ENCODE measurements at places on chromosomes 4 and X.
A peak's percentile ranks its signal among the peaks of the same experiment; 100 is the strongest.

DNA sequence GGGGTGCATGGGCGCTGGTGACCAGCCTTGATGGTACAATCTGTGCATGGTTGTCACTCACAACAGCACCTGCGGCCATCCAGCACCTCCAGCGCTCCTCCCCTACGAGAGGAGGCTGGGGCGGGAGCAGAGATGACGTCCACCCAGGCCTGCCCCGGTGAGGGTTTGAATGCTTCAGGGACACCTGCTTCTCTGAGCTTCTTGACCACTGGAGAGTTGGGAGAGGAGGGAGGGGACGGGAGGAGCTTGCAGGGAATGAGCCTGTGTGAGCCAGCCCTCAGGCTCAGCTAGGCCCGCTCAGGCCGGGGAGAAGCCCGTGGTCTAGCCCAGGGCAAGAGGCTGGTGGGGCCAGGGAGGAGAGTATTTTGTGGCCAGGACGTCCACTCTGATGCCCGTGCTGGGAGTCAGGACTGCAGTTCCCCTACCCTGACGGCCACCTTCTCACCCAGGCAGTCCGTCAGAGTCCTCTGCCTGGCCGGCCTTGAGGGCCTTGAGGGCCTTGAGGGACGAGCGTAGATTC is 59.2 kb downstream of the CPZ start:
- no peak for DNase-seq

- no peak for DNase-seq
Observed at GRCh38 chrX:108947205-108947604, 210.8 kb upstream of the IRS4 start.

DNA sequence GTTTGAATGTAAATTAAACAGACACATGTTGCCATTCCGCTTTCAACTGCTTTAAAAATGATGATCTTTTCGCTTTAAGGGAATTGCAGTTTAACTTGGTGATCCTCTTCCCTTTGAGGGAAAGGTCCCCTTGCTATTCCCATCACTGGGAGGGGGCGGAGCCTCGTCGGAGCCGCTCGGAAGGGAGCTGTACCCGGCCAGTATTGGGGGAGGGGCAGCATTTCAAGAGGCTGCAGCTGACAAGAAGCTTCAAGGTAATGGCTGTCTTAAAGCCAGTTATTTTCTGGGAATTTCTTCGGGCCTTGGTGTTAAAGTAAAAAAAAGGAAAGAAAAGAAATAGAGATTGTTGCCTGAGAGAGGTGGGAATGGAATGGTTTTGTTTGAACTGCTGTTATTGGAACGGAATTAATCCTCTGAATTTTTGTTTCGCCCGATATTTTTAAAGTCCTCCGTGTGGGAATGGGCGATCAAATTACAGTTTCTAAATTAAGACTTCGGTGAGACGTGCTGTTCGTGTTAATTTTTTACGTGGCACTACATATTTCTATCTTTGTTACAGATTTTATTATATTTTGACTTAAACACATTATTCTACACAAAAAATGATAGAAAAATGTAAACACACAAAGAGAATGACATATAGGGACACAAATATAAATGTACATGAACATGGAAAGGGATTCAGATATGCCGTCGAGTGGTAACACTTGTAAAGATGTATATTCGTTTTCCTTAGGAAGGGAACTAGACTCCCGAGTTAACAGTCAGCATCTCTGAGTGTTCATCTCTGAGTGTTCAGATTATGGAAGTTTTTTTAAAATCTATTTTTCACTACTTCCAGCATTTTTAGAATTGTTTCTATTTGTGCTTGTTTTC is 9.2 kb downstream of the PWWP3B start:
- DNase-seq = peak; percentile 0

- no peak for DNase-seq
Observed at GRCh38 chr4:71167083-71167482, 171.7 kb upstream of the SLC4A4 start.

DNA sequence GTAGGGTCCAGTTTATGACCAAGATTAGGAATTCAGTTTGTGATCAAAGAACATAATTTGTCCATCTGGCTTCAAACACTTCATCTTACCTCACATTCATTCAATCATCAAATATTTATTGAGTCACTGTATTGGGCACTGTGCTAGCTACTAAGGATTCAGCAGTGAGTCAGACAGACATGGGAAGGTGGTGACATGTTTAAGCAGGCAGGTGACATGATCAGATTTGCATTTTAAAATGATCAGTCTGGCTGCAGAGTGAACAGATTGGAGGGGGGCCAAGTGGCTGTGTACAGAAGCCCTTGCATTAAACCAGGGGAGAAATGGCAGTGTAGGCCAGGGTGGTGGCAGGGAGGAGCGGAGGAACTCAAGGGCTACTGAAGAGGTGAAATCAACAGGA is 25.1 kb upstream of the APLN start:
- no peak for DNase-seq

DNA sequence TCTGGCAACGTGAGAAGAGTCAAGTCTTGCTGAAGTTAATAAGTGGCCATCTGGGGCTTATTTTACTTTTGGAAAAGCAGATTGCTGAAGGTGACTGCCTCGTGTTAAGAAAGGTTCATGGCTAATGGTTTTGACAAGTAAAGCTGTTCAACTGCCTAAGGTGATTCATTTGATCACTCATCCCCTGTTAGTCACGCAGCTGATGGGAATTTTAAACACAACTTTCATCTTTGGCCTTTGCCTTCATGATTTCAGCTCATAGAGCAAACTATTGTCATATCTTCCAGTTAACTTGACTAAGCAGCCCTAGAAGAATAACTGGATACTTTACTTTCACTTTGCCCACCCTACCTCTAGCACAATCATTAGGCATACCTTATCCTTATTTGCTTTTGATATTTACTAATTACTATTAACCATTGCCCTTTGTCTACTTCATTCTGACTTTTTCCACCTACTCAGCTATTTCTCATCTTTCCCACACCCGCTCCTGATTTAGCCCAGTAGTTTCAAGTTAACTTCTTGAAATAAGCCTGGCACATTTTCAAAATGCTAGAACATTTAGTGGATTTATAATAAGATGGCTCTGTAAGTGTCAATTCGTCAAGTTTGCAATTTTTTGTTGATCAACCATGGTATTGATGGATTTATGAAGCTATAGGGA is 170.6 kb upstream of the S100G start:
- DNase-seq = peak; percentile 25

- peak; percentile 50 for DNase-seq
Observed at GRCh38 chrX:140918398-140919038, 83.9 kb upstream of the SPANXB1 start.

- no peak for DNase-seq
Observed at GRCh38 chr4:87851953-87852352, 19.2 kb downstream of the MEPE start.

DNA sequence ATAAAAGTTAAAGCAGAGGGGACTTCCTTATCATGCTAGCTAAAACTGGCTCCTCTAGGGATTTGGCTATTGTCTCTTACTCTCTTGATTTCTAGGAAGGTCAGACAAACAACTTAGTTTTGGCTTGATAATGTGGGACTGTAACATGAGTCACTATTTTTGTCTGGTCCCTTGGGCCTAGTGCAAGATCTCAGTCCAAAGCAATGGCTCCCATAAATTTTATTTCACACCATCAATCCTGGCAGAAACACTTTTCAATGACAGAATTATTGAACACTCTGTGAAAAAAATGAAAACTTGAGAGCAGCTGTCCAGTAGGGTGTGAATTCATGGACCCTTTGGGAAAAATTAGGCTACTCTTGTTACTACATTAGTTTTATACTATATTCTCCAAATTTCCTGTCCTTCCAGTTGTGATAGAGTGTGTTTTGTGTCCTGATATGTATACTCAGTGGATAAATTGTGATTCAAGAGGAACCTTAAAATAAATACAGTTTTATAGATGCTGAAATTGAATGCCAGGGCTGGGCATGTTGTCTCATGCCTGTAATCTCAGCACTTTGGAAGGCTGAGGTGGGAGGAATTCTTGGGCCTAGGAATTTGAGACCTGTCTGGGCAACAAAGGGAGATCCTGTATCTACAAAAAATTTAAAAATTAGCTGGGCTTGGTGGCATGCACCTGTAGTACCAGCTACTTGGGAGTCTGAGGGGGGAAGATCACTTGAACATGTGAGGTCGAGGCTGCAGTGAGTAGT is 10.8 kb upstream of the SNCA start:
- DNase-seq = no peak

- peak; percentile 59 for DNase-seq
Observed at GRCh38 chrX:72131317-72132294, at the start of gene RTL5. RTL5 (minus strand) TSS chrX:72131915.

- DNase-seq = no peak
Observed at GRCh38 chr4:69876071-69876470, 16.1 kb upstream of the SULT1E1 start.

GRCh38 chrX:23644744-23645143 is 22.5 kb upstream of the PRDX4 start:
- DNase-seq = no peak

DNA sequence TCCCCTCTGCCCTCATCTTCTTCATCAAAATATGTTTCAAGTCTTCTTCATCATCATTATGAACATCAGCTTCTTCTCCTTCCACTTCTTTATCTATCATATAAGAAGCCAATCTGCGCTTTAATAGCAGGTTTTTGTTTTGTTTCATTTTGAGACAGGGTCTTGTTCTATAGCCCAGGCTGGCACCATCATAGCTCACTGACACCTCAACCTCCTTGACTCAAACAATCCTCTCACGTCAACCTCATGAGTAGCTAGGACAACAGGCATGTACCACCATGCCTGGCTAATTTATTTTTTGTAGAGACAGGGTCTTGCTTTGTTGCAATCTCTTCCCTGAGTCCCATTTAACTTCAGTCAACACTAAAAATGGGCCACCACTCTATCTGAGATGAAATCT is 27.0 kb downstream of the PRDM5 start:
- no peak for DNase-seq

DNA sequence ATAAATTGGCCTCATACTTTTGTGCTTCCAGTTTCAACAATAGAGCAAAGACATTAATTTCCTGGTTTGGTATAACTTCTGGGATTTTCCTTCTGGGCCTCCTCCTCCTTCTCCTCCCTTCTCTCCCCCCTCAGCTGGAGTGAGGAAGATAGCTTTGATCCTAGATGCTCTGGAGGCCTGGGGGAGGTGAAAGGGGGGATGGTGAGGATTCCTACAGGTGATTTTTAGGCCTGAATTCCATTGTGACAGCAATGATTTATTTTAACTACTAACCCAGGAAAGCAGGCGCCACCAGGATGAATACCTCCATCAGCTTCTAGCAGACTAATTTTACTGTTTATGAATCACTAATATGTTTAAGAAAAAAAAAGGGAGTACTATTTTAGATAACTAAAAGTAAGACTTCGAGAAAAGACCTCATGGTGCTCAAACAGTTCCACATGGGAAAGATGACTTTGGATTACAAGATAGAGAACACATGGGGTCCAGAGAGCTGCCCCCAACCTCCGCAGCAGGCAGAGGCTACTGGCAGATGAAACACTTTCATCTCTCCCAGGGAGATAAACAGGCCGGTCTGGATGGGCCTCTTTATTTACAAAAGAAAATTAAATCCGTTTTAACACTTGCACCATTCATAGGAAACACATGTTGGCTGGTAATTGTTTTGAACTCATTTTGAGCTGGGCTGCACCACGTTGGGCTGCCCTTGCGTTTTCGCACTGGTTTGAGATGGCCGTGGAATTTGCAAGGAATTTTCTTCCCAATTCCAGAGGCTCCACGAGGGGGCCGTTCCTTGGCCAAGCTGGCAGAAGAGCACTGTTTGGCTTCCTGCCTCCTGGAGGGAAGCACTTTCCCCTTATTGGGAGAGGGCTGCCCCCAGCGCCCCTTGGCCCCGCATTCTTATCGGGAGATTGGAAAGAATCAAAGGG is 125.1 kb upstream of the STX18 start:
- no peak for DNase-seq

GRCh38 chr4:107616838-107617389 is 103.1 kb downstream of the PAPSS1 start:
- no peak for DNase-seq

- DNase-seq = no peak
Observed at GRCh38 chr4:112519689-112520597, 4.0 kb upstream of the NEUROG2 start.

- peak; percentile 0 for DNase-seq
Observed at GRCh38 chrX:153381684-153382532, 19.2 kb downstream of the PNMA6E start.

GRCh38 chrX:19557822-19558221 is 42.5 kb upstream of the MAP3K15 start:
- no peak for DNase-seq

DNA sequence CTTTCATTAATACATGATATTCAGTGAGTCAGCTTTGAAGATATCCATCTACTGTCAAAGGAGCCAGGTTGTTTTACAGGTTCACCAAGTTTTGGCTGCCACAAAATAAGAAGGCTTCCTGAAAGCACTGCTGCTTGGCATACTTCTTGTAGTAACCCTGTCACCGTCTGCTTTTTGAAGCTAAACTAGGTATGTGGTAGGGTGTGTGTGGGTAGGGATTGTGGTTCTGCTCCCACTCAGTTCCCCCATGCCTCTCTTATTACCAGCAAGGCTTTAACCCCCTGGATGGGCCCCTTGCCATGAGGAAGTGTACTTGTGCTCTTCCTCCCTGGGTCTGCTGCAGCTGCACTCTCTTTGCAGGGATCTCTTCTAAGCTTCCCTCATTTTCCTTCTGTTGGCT is 191.2 kb downstream of the BANK1 start:
- no peak for DNase-seq

- DNase-seq = no peak
Observed at GRCh38 chrX:115260330-115260729, 26.4 kb upstream of the LRCH2 start.

DNA sequence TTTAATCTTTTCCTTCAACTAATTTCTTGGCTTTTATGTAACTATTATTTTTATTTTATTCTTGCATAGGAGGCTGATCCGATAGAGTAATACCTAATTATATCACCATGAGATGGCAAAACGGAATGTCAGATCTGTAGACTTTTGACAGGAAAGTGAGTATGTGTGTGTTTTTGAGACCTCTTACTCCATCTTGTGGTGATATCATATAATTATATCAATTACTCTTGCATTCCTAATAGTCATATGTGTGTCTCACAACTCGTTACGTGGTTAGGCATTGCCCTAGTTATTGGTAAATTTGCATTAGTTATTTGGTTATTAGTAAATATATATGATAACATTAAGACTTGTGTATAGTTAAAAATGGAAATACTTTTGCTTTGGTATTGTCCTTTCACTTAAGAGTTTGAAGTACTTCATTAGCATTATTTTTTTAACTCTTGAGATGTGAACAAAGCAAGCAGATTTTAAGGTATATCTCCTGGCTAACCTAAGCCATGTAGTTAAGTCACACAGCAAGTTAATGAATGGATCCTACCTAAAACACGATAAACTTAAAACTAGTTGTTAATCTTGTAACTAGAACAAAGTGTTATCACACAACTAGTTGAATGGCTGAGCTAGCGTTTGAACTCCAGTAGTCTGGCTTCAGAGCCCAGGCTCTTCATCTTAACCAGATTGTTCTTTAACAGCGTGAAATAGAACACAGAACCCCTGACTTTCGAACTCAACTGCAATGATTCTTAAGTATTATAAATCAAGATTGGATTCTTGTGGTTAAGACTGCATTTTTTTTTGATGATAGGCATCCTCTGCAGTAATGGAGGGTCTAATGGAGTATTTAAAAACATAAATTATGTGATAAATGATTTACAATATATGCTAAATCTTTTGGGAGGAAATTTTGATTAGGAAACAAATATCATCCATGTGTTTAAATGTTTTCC is 67.1 kb downstream of the PGRMC2 start:
- DNase-seq = peak; percentile 61
